Stimulated activated CD4-positive, alpha-beta T cell treated with anti-CD3 and anti-CD28 coated beads, Interleukin-4, amount 100 ng/mL, for 4 hours (primary cell): ENCODE measurements at places on chromosomes 7 and 10.

- DNase-seq: no peak
These were observed 8.3 kb upstream of the ASZ1 start for GRCh38 chr7:117435475-117436043.

DNA sequence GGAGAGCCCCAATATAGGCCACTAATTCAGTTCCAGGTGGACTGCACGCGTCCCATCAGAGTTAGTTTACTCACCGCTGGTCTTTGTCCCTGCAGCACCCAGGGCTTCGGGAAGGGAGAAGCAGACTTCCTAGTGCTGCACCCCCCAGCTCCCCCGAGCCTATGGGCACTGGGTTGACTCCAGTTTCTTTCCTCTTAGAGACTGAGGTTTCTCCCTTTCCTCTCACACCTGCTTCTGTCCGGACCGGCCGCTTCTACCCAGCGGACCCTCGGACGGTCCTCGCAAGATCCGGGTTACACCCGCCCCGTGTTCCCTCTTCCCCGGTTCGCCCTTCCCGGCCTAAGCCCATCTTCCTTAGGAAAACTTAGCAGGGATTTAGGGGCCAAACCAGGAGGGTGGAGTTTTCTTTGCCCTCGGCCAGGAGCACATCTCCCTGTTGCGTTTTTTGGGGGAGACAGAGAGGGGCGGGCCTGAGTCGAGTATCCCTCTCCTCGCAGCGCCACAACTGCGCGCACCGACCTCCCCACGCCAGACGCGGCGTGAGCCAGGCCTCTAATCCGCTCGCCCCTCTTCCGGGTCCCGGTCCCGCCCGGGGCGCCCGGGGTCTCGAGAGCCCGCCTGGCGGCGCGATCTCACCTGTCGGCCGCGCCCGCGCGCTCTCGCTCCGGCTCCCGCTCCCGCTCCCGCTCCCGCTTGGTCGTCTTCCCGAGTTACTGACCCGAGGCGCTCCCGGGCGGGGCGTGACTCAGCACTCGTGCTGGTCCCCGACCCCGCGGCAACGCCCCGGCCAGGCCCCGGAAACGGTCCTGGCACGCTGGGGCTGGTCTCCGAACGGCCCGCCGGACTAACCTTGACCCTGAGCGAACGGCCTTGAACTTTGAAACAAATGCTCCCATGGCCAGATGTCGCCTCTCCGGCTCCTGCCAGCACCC lies at the start of gene AIFM2:
Gene AIFM2 (minus strand): TSS at position 728 of the 932 bp plus-strand sequence. CDS start 8,741 bp downstream, outside the sequence.
- no peak for DNase-seq

- DNase-seq: no peak
These were observed 163.3 kb downstream of the USP6NL start for GRCh38 chr10:11448190-11448544.

GRCh38 chr7:5237286-5237685 lies 45.5 kb upstream of the SLC29A4 start:
- DNase-seq: no peak

- DNase-seq: no peak
These were observed 411.7 kb upstream of the MKI67 start for GRCh38 chr10:128537834-128538330.
